Foreskin keratinocyte (primary cell): ENCODE measurements at places on chromosomes 2 and 18. TPM values are rescaled to one million over a fixed set of nuclear protein-coding genes. Genes with fewer than 3 reads are reported as not detected.

- DNase-seq, result no peak
These were observed 106.9 kb downstream of the HDAC4 start for GRCh38 chr2:239293775-239294430.

- DNase-seq, result no peak
These were observed 30.6 kb downstream of the SNTG2 start for GRCh38 chr2:981258-981657.

DNA sequence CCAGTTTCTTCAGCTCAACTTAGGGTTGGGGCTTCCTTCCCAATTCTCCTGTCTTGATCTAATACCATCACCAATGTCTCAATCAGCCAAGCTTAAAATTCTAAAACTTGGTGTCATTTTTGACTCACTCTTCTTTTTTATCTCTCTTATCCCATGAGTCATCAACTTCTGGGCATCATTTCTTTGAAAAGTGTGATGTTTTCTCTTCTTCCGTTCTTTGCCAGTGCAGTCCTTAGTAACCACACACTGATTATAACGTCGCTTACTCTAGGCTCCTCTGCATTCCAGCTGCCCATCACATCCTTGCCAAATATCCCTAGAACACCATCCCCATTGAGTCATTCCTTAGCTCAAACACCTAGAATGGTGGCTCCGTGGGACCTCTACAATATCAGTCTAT is 27.4 kb upstream of the MRO start:
- DNase-seq, result no peak

DNA sequence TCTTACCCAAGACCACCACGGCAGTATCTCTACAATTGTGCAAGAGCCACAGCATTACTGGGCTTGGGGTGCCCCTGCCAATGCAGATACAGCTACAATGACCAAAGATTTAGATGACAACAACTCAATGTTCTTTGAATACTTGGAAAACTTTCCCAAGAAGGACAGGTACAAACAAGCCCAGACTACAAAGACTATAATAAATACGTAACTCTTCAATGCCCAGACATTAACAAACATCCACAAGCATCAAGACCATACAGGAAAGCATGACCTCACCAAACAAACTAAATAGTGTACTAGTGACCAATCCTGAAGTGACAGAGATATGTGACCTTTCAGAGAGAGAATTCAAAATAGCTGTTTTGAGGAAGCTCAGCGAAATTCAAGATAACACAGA is 62.8 kb downstream of the ICA1L start:
- peak; percentile 94 for DNase-seq

DNA sequence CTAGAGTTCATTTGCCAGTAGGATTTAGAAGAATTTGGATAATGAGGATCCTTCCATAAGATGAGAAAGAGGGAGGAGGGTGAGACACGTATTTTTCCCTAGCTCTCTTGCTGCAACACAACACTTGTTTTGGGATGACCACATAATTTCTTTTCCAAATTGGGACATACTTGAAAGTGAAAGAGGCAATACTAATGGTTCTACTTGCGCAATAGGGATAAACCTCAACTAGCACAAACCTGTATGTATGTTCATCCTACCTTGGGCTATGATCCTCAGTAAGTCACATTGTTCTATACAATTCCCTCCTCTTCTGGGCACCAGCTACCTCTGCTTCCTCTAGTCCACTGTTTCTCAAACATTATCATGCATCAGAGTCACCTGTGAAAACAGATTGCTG is 1208.8 kb upstream of the LRRTM1 start:
- peak; percentile 1 for DNase-seq

DNA sequence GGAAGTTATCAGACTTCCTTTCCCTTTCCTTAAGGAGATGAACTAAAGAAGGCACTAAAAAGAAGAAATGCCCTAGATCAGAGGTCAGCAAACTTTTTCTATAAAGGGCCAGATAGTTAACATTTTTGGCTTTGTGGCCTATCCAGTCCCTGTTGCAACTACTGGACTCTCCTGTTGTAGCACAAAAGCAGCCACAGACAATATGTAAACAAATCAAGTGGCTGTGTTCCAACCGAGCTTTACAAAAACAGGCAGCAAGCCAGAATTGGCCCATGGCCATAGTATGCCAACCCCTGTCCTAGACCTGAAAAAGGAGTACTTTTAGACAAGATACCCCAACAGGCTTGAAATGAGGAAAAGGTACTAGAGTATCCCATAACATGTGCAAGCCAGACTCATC is 10.9 kb downstream of the NHEJ1 start:
- no peak for DNase-seq

- DNase-seq, result no peak
These were observed 261.6 kb downstream of the ASXL3 start for GRCh38 chr18:33839452-33840211.

DNA sequence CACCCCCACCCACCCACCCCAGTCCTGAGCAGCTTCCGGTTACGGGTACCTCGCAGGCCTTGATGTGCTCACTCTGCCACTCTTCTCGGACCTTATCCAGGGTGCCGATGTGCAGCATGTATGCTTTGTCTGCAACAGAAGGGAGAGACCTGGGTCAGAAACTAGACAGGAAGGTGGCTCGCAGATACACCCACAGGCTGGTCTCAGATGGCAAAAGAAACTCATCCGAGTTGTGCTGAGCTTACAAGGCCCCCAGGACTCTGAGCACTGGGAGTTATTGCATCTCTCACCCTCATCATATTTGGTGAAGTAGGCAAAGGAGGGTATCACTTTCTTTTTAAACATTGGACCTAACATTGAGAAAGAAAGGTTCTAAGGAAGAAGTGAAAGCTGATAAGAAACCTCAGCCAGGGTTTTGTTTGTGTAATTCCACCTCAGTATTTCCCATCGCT is 30.6 kb upstream of the EPG5 start:
- DNase-seq, result no peak

The COLEC12 gene
- total RNA-seq, result not detected in 2 replicates

The COL3A1 gene
- 0.04 and 0.24 TPM in 2 replicates for total RNA-seq
